CD4-positive, alpha-beta memory T cell (primary cell): ENCODE measurements at places on chromosomes 6 and 20. TPM values are rescaled to one million over a fixed set of nuclear protein-coding genes. Genes with fewer than 3 reads are reported as not detected.

- no peak for DNase-seq
These were observed 651 bp upstream of the SAMHD1 start for GRCh38 chr20:36951979-36952738.

GRCh38 chr6:38583523-38583922 is 56.2 kb downstream of the BTBD9 start:
- no peak for DNase-seq

- peak; percentile 31 for DNase-seq
These were observed 43.7 kb downstream of the CDC5L start for GRCh38 chr6:44431118-44431725.

ZNF391 gene
- total RNA-seq = 3.7 TPM

ANKRD66 gene
- not detected for total RNA-seq
